ENCODE measurements at places on chromosomes 11 and 22.

GRCh38 chr22:50730941-50731661 is 6.9 kb upstream of the ACR start:
- DNase-seq: no peak

DNA sequence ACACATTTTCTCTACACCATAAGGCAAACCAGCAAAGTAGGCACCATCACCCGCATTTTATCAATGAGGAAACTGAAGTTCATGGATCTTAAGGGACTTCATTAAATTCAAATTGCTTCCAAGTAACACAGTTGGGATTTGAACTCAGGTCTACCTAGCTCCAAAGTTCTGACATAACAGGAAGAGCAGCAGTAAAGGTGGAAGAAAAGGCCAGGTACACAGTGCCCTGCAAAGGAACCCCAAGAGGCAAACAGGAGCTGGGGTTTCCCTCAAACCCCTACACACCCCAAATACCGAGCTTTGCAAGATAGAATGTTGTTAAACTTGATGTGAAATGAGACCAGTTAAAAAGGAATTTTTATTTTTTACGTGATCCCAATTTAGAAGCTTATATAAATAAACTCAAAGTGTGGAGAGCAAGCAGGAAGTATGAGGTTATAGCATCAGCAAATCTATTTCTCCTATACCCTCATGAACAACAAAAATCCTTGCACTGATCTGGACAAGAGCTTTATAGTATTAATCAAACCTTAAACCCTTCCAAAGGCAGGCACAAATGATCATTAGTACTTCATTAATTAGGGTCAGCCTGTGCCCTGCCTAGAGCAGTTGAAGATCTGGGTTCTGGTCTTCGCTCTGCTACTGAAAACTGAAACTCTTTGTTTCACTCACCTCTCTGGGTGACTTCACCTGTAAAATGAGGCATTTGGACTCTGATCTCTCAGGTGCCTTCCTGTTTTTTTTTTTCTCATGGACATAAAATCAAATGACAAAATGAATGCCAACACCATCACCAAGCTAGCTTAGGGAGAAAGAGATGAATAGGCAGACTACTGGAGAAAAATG is 36.5 kb downstream of the SYTL2 start:
- DNase-seq: no peak

- no peak for DNase-seq
Observed at GRCh38 chr11:88626216-88626615, 288.7 kb upstream of the CTSC start.

GRCh38 chr22:44735518-44736428 is 16.6 kb upstream of the ARHGAP8 start:
- DNase-seq: peak; percentile 64

GRCh38 chr22:30312053-30312452 is 14.7 kb downstream of the TBC1D10A start:
- DNase-seq: peak; percentile 65

Data from H54 (cell line).